ENCODE measurements at places on chromosomes 12 and 14.

DNA sequence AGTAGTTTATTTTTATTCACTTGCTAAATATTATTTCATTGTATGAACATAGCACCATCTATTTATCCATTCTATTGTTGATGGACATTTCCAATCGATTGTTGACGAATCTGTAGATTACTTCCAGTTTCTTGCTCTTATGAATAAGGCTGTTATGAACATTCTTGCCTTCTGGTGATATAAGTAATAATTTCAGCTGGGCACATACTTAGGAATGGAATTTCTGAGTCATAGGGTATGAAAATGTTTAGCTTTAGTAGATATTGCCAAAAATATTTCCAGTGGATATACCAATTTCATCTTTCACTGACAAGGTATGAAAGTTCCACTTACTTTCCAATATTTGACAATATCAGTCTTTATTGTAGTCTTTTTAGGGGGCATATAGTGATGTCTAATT is 468.5 kb downstream of the ETNK1 start:
- DNase-seq: no peak

- no peak for DNase-seq
Measured at GRCh38 chr14:68956724-68957123, 22.4 kb downstream of the ACTN1 start.

GRCh38 chr14:51554339-51554920 is 97.3 kb upstream of the FRMD6 start:
- no peak for DNase-seq

- no peak for DNase-seq
Measured at GRCh38 chr12:28033538-28033915, 61.0 kb upstream of the PTHLH start.

DNA sequence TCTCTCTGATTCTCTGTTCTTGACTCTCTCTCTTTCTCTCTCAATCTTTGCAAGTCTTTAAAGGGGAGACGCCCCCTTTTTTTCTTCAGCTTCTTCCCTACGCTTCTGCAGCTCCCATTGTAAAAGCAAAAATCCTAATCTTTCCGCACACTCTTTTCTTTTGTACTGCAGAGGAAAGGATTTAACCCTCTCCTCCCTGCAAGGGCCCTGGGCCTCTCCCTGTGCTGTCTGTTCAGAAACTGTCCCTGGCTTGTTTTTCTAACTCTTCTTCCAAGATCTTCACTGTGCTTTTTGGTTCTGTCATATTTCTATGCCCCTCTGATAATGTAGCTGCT is 10.9 kb upstream of the SALL2 start:
- no peak for DNase-seq

- no peak for DNase-seq
Measured at GRCh38 chr12:105468464-105468863, 138.0 kb downstream of the C12orf75 start.

DNA sequence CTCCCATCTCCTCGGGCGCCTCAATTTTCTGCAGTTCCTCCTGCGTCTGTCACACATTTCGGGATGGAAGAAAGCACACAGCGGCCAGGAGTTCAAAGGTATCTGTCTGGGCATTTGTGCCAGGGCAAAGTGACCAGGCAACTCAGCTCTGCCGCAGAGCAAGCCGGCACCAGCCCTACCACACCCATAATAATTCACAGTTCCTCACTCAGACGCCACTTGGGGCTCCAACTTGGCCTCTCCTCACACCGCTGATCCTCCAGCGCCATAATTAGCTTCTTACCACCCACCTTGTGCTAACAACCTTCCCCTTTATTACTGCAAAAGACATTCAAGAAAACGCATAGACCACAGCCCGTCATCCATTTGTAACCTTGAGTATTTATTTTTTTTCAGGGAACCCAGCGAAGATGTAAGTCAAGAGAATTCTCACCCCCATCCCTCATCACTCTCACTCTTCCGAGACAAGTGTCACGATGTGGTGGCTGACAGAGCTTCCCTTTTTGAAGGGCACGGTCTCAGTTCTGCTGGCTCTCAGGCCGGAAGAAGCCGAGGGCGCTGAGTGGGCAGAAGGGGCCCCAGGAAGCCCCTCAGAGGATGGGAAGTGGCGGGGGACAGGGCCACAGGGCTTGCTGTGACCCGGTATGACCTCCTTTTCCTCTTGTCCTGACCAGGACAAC is 25.2 kb upstream of the NCOR2 start:
- DNase-seq: no peak

Measured in HFF-Myc (cell line).